ENCODE measurements at places on chromosomes 13 and 19. TPM values are rescaled to one million over a fixed set of nuclear protein-coding genes. Genes with fewer than 3 reads are reported as not detected.

The LGALS14 gene
- total RNA-seq, result not detected

GRCh38 chr19:8488365-8488764 lies 14.1 kb downstream of the PRAM1 start:
- H3K27me3 ChIP-seq, result no peaks in the 10 kb centered on the region
- no peaks in the 10 kb centered on the region for H3K4me1 ChIP-seq
- DNase-seq, result no peak
- H3K36me3 ChIP-seq, result peaks cover 39% of the 10 kb centered on the region
- H3K4me3 ChIP-seq, result no peak overlapping the region

DNA sequence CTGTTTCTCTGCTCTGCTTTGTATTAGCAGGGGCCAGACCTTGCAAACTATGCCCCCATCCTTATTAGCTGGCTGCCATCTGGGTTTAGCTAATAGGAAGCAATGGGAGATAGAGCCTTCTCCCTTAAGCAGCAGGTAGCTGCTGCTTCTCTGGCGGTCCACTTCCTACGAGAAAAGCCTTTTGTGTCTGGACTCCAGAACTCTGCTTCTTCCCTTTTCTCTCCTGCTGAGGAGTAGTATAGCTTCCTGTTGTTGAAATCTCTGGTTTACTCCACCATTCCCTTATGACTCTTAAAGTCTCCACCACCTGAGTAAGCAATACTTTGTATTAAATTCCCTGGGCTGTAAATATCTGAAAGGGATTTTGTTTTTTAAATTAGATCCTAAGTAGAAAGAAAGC lies 147.1 kb downstream of the DNAJC15 start:
- no peaks in the 10 kb centered on the region for H3K27me3 ChIP-seq
- H3K36me3 ChIP-seq, result no peaks in the 10 kb centered on the region
- no peak overlapping the region for H3K4me3 ChIP-seq
- H3K27ac ChIP-seq, result no peak overlapping the region
- no peak for DNase-seq
- no peaks in the 10 kb centered on the region for H3K4me1 ChIP-seq

GRCh38 chr13:24692561-24692960 lies 12.4 kb downstream of the ATP12A start:
- H3K4me1 ChIP-seq, result no peaks in the 10 kb centered on the region
- no peaks in the 10 kb centered on the region for H3K36me3 ChIP-seq
- no peak overlapping the region for H3K27ac ChIP-seq
- DNase-seq, result no peak

The TMEM238 gene
- 23.2 TPM for total RNA-seq

GRCh38 chr13:101965096-101965495 lies 436.8 kb downstream of the FGF14 start:
- no peaks in the 10 kb centered on the region for H3K36me3 ChIP-seq
- H3K27me3 ChIP-seq, result no peaks in the 10 kb centered on the region
- no peak overlapping the region for H3K27ac ChIP-seq
- DNase-seq, result no peak
- no peak overlapping the region for H3K4me3 ChIP-seq

The TEKTIP1 gene
- 2.5 TPM for total RNA-seq

The UPK1A gene
- not detected for total RNA-seq

DNA sequence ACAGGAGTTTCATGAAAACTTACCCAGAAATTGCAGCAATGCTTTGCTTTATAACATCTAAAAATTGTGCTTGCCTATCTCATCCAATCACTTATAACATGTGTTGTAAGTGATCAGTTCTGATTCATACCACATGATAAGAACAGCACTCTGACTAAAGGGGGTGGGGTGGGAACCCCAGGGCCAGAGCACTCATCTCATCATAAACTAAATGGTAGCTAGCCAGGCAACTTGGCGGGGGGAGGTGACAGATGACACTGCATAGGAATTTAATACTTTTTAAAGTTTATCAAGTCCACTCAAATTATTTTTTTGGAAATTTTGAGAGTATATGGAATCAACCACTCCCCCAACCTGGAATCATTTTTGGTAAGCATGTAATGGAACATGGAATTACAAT lies 42.1 kb downstream of the FOXO1 start:
- H3K36me3 ChIP-seq, result no peaks in the 10 kb centered on the region
- H3K27ac ChIP-seq, result no peak overlapping the region
- no peaks in the 10 kb centered on the region for H3K27me3 ChIP-seq
- no peak for DNase-seq
- H3K4me3 ChIP-seq, result no peak overlapping the region

- peaks cover 48% of the 10 kb centered on the region for H3K4me1 ChIP-seq
- H3K27ac ChIP-seq, result peak within 1 kb of the TSS; percentile 92
Observed at GRCh38 chr19:17305517-17306284, at the start of gene MRPL34. Gene MRPL34 (plus strand): TSS chr19:17305872. CDS start chr19:17305893, 21 bp downstream.

- H3K4me3 ChIP-seq, result no peak overlapping the region
- H3K27me3 ChIP-seq, result peaks cover 16% of the 10 kb centered on the region
- no peaks in the 10 kb centered on the region for H3K36me3 ChIP-seq
- no peak for DNase-seq
- no peak overlapping the region for H3K27ac ChIP-seq
- H3K4me1 ChIP-seq, result no peaks in the 10 kb centered on the region
Observed at GRCh38 chr19:35296644-35297514, 4.9 kb downstream of the MAG start.

The OR4F17 gene
- total RNA-seq, result not detected

GRCh38 chr19:7916103-7916954 lies 1.7 kb downstream of the TGFBR3L start:
- DNase-seq, result peak; percentile 50
- H3K27me3 ChIP-seq, result peaks cover 59% of the 10 kb centered on the region
- H3K36me3 ChIP-seq, result peaks cover 15% of the 10 kb centered on the region
- H3K27ac ChIP-seq, result no peak overlapping the region
- H3K4me1 ChIP-seq, result peaks cover 46% of the 10 kb centered on the region
- peak overlapping the region; percentile 33 for H3K4me3 ChIP-seq

DNA sequence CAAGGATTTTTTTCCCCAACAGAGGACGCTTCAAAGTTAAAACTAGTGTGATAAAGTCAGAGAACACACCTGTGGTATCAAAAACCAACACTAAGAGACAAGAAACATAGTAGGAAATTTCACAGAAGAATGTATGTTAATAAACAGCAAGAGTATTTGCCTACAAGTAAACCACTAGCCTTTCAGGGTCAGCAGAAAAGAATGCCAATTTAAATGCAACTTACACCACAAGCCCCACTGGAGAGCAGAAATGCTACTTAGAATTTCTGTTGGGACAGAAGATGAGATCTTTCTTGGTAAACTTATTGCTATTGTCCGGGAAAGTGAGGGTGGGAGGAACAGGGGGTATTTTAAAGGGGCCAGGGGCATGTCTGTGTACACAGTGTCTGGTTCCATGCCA lies 68.6 kb downstream of the STK24 start:
- DNase-seq, result no peak
- H3K36me3 ChIP-seq, result no peaks in the 10 kb centered on the region
- H3K4me3 ChIP-seq, result no peak overlapping the region
- H3K27ac ChIP-seq, result peak overlapping the region; percentile 80

GRCh38 chr19:58372311-58373133 lies 8.3 kb downstream of the ZNF837 start:
- H3K36me3 ChIP-seq, result no peaks in the 10 kb centered on the region
- no peaks in the 10 kb centered on the region for H3K27me3 ChIP-seq
- H3K27ac ChIP-seq, result no peak overlapping the region
- H3K4me3 ChIP-seq, result no peak overlapping the region

DNA sequence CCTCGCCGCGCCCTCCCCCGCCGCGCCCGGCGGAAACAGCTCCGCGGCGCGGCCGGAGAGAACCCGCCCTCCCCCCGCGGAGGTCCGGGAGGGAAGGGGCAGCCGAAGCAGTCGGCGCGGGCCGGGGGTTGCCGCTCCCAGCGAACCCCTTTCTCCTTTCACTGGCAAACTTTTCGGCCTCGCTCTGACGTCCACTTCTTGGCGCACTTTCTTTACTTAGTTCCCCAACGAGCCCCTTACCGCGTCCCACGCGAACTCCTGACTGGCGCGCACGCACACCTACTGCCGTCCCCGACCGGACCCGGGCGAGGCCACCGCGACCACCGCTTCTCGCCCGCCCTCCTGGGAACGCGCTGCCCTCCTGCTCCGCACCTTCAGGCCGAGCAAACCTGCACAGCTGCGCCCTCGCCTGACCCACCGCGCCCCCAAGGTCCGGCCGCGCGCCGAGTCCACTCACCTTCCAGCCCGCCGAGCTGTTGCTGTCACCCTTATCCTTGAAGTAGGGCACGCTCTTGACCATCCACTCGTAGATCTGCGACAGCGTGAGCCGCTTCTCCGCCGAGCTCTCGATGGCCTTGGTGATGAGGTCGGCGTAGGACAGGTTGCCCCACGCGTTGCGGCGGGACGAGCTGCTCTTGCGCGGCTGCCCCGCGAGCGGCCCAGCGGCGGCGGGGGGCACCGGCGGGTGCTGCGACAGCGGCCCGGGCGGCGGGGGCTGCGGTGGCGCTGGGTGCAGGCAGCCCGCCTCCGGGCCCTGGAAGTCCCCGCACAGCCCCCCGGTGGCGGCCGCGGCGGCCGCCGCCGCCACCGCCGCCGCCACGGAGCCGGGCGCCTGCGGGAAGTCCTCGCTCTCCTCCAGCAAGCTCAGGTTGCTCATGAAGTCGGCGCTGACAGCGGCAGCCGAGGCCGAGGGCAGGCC lies 1.1 kb downstream of the FOXO1 start:
- peak; percentile 55 for DNase-seq
- H3K36me3 ChIP-seq, result no peaks in the 10 kb centered on the region
- peak overlapping the region; percentile 100 for H3K27ac ChIP-seq
- H3K27me3 ChIP-seq, result no peaks in the 10 kb centered on the region
- H3K4me1 ChIP-seq, result peaks cover 20% of the 10 kb centered on the region

GRCh38 chr13:41295973-41296372 lies 15.1 kb upstream of the NAA16 start:
- H3K36me3 ChIP-seq, result no peaks in the 10 kb centered on the region
- no peak overlapping the region for H3K4me3 ChIP-seq
- no peak overlapping the region for H3K27ac ChIP-seq
- no peaks in the 10 kb centered on the region for H3K4me1 ChIP-seq

The SMIM44 gene
- total RNA-seq, result 15.3 TPM

- peak; percentile 48 for DNase-seq
- H3K27me3 ChIP-seq, result no peaks in the 10 kb centered on the region
- H3K27ac ChIP-seq, result peak overlapping the region; percentile 47
- peak overlapping the region; percentile 58 for H3K4me3 ChIP-seq
- H3K36me3 ChIP-seq, result no peaks in the 10 kb centered on the region
- no peaks in the 10 kb centered on the region for H3K4me1 ChIP-seq
Observed at GRCh38 chr19:37251308-37252229, 33.6 kb downstream of the ZNF383 start.

- DNase-seq, result peak; percentile 71
- H3K36me3 ChIP-seq, result no peaks in the 10 kb centered on the region
- no peak overlapping the region for H3K4me3 ChIP-seq
- H3K27me3 ChIP-seq, result no peaks in the 10 kb centered on the region
- H3K4me1 ChIP-seq, result no peaks in the 10 kb centered on the region
Observed at GRCh38 chr19:33143897-33144405, 12.0 kb downstream of the WDR88 start.

GRCh38 chr13:88552966-88553365 lies 881.8 kb downstream of the SLITRK5 start:
- H3K27me3 ChIP-seq, result no peaks in the 10 kb centered on the region
- H3K4me3 ChIP-seq, result no peak overlapping the region
- H3K4me1 ChIP-seq, result no peaks in the 10 kb centered on the region
- DNase-seq, result no peak

- H3K27ac ChIP-seq, result no peak overlapping the region
- no peak overlapping the region for H3K4me3 ChIP-seq
- DNase-seq, result no peak
- no peaks in the 10 kb centered on the region for H3K36me3 ChIP-seq
- no peaks in the 10 kb centered on the region for H3K27me3 ChIP-seq
Observed at GRCh38 chr13:40333226-40333625, 333.2 kb downstream of the FOXO1 start.

DNA sequence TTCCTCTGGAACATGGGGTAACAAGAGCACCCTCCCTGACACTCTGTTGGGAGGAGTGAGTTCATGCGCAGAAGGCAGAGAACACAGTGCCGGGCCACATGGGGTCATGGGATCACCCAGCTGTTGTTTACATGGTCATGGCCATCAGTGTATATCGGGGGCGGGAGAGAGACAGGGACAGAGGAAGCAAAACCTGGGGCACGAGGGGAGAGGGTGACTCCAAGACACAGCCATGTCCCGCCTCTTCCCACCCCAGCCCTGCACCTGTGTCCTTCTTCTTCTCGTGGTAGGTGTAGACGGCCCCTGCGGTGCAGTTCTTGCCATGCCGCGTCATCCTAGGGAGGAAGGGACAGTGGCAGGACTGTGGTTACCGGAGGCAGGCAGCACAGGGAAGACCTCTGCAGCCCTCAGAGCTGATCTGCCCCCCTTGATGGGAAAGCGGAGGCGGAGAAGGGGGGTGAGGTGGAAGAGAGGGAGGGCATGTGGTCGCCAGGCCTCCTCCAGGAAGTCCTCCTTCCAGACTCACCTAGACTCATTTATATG lies 19.9 kb downstream of the NOSIP start:
- peak; percentile 49 for DNase-seq
- no peaks in the 10 kb centered on the region for H3K36me3 ChIP-seq
- H3K27ac ChIP-seq, result peak overlapping the region; percentile 86
- no peak overlapping the region for H3K4me3 ChIP-seq
- no peaks in the 10 kb centered on the region for H3K27me3 ChIP-seq

GRCh38 chr19:30084390-30084819 lies 142.4 kb downstream of the URI1 start:
- H3K27ac ChIP-seq, result no peak overlapping the region
- no peaks in the 10 kb centered on the region for H3K36me3 ChIP-seq
- H3K27me3 ChIP-seq, result no peaks in the 10 kb centered on the region
- no peak for DNase-seq

- DNase-seq, result no peak
- H3K4me1 ChIP-seq, result no peaks in the 10 kb centered on the region
- H3K4me3 ChIP-seq, result no peak overlapping the region
- H3K27ac ChIP-seq, result no peak overlapping the region
- H3K27me3 ChIP-seq, result no peaks in the 10 kb centered on the region
- peaks cover 24% of the 10 kb centered on the region for H3K36me3 ChIP-seq
Observed at GRCh38 chr19:5086725-5087439, 118.0 kb downstream of the KDM4B start.

GRCh38 chr13:39967199-39967959 lies 311.9 kb downstream of the COG6 start:
- H3K27ac ChIP-seq, result no peak overlapping the region
- H3K27me3 ChIP-seq, result no peaks in the 10 kb centered on the region
- H3K36me3 ChIP-seq, result no peaks in the 10 kb centered on the region
- H3K4me3 ChIP-seq, result no peak overlapping the region
- no peaks in the 10 kb centered on the region for H3K4me1 ChIP-seq
- DNase-seq, result no peak

DNA sequence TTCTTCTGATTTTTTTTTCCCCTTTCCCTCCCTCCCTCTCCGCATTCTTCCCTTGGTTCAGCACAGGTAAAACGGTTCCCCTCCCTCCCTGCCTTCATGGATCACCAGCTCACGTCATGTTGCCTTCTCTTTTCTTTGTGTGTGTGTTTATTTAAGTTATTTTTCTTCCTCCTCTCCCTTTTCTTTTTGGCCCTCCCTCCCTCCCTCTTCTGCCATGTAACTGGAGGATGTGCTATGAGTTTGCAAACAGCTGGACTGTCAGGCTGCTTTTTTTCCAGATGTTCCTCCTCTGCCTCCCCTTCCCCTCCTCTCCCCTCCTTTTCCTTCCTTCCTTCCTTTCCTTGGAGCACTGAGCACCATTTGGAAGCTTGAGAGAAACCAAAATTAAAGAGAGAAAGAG lies 2.0 kb downstream of the LENG9 start:
- no peaks in the 10 kb centered on the region for H3K27me3 ChIP-seq
- peak overlapping the region; percentile 99 for H3K27ac ChIP-seq
- H3K36me3 ChIP-seq, result no peaks in the 10 kb centered on the region
- H3K4me3 ChIP-seq, result peak overlapping the region; percentile 72

The ZNF730 gene
- 0.96 TPM for total RNA-seq

GRCh38 chr13:29486551-29486950 lies 108.9 kb downstream of the SLC7A1 start:
- H3K4me1 ChIP-seq, result peaks cover 7% of the 10 kb centered on the region
- H3K27ac ChIP-seq, result no peak overlapping the region
- no peaks in the 10 kb centered on the region for H3K36me3 ChIP-seq
- DNase-seq, result no peak

The CD209 gene
- 3.0 TPM for total RNA-seq

The MBD3L2 gene
- not detected for total RNA-seq

Measured in transverse colon (tissue), 4 donors.